GM23248 (cell line): ENCODE measurements at places on chromosomes 11 and 22. TPM values are rescaled to one million over a fixed set of nuclear protein-coding genes. Genes with fewer than 3 reads are reported as not detected.

Gene SMIM35
- total RNA-seq = not detected in 2 replicates

DNA sequence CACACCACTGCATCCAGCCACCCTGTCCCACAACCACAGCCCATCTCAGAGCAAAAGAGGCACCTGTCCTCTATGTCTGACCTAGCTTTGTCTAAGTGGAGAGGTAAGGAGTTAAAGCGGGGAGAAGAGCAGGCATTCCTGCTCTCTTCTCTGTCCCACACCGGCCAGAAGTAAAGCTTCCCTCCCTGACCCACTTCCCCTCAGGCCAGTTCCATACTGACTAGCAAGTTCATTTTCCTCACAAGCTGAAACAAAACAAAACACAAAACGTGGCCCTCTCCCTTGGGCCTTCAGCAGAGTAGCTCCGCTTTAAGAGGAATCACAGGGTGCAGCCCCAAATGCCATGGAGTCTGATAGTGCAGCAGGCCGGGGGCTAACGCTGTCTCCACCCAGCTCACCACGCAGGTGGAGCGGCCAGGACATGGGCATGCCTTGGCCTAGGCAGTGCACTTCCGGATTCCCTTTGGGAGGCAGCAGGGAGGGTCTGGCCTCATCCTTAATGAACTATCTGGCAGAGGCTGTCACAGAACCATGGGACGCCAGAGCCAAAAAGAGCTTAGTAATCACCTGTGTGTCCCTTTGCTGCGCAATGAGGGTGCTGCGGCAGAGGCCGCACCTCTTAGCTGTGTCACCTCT, 34.0 kb downstream of the FLI1 start:
- no peak overlapping the region for H3K4me3 ChIP-seq
- H3K36me3 ChIP-seq = no peaks in the 10 kb centered on the region
- no peak for DNase-seq
- H3K27me3 ChIP-seq = no peaks in the 10 kb centered on the region
- 0 out of 2 replicates have a peak, but pooled peaks cover 7% of the 10 kb centered on the region for H3K4me1 ChIP-seq
- H3K27ac ChIP-seq = no peak overlapping the region

DNA sequence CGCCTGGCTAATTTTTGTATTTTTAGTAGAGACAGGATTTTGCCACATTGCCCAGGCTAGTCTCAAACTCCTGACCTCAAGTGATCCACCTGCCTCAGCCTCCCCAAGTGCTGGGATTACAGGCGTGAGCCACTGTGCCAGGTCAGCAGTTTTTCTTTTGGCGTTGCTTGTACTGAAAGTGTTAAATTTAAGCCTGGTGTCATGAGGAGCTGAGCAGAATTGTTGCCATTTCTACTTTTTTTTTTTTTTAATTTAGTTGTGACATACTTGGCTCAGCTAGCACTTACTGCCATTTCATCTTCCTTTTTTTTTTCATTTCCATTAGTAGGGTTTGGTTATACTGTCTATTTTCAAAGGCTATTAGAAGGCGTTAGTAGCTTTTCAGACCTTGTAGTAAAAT, 10.7 kb downstream of the TAB1 start:
- H3K27ac ChIP-seq = no peak overlapping the region
- no peak for DNase-seq
- no peak overlapping the region for H3K4me3 ChIP-seq
- H3K4me1 ChIP-seq = peaks cover 8% of the 10 kb centered on the region

Gene UPK2
- total RNA-seq = not detected in 2 replicates

GRCh38 chr11:74870485-74870884, 78.4 kb downstream of the XRRA1 start:
- H3K27me3 ChIP-seq = no peaks in the 10 kb centered on the region
- no peaks in the 10 kb centered on the region for H3K4me1 ChIP-seq
- DNase-seq = peak; percentile 61
- H3K4me3 ChIP-seq = no peak overlapping the region

DNA sequence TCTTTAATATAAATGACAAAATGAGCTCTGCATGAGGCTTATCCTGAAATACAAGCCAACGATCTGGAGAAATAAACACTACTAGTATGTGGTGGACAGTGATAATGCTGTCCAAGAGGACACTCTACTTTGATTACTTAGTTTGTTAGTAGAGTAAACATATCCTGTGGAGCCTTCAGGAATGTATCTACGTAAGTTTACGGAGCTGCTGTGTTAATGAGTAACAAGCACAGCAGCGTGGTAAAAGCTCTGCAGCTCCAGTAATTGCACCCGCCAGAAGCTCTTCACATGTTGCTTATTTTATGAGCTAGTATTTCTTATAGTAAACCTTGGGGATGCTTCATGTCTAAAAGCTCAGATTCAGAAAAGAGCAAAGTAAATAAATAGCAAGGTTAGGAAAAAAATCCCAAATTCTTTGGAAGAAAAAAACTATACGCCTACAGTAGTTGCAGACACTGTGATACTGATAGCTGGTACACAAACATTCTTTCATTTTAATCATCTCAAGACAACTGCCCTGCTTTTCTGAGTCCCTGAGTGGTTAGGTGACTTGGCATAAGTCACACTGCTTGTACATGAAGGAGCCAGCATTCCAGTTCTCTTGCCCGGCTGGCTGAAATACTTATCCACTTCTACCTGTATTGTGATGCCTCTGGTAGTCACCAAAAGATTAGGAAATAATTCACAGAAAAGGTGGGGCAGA, 32.7 kb upstream of the CCDC34 start:
- no peaks in the 10 kb centered on the region for H3K36me3 ChIP-seq
- peak; percentile 70 for DNase-seq
- H3K4me1 ChIP-seq = peaks cover 42% of the 10 kb centered on the region
- H3K4me3 ChIP-seq = 0 out of 2 replicates have a peak overlapping the region, but pooled peaks have one; percentile 2
- H3K27me3 ChIP-seq = no peaks in the 10 kb centered on the region
- peak overlapping the region; percentile 2; the same call in 1 of the 2 replicates for H3K27ac ChIP-seq

Gene TMPRSS5
- not detected in 2 replicates for total RNA-seq

Gene C1QTNF5
- total RNA-seq = 23.4 and 27.9 TPM in 2 replicates
